Fibroblast of skin of abdomen (primary cell): ENCODE measurements at places on chromosomes 5 and 9.

- no peak for DNase-seq
These were observed 127.0 kb downstream of the ADAMTS12 start for GRCh38 chr5:33764786-33765185.

GRCh38 chr9:14511452-14511851 is 181.8 kb downstream of the ZDHHC21 start:
- no peak for DNase-seq

- no peak for DNase-seq
These were observed 13.4 kb downstream of the CFAP95 start for GRCh38 chr9:69834056-69834455.

DNA sequence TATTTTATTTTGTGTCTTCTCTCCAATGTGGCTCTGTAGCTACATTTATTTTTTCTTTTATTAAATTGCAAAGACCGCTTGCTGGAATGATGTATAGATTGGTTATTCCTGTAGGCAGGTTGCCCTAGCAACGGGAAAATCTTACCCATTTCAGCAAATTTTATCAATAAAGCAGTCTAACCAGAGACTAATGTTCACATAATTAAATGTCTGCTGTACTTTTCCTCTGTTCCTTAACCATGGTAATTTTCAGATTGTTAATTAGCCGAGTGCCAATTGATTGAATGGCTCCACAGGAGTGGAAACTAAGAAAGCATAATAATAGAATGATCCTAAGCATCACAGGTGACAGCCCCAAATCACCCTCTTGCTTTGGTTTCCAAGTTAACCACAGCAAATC is 134.8 kb downstream of the BASP1 start:
- no peak for DNase-seq

- peak; percentile 25 for DNase-seq
These were observed 2.0 kb downstream of the UBE2R2 start for GRCh38 chr9:33818847-33819500.

DNA sequence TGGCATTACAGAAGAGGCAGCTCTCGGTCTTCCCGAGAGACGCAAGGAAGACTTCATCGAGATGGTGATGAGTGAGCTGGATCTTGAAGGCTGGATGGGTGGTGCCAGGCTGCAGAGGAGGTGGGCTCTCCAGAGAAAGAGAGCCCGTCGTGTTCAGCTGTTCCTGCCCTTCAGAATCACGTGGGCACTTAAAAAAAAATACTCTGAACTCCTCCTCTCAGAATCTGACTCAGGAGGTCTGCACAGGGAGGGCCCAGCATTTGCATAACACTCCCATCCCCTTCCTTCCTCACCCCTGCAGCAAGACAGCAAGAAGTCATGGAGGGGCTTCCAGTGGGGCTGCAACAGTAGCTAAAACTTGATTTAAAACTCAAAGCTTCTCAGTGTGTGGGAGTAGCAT is 203.0 kb downstream of the ATPSCKMT start:
- DNase-seq: no peak

GRCh38 chr5:150022681-150023080 is 22.1 kb downstream of the HMGXB3 start:
- no peak for DNase-seq

DNA sequence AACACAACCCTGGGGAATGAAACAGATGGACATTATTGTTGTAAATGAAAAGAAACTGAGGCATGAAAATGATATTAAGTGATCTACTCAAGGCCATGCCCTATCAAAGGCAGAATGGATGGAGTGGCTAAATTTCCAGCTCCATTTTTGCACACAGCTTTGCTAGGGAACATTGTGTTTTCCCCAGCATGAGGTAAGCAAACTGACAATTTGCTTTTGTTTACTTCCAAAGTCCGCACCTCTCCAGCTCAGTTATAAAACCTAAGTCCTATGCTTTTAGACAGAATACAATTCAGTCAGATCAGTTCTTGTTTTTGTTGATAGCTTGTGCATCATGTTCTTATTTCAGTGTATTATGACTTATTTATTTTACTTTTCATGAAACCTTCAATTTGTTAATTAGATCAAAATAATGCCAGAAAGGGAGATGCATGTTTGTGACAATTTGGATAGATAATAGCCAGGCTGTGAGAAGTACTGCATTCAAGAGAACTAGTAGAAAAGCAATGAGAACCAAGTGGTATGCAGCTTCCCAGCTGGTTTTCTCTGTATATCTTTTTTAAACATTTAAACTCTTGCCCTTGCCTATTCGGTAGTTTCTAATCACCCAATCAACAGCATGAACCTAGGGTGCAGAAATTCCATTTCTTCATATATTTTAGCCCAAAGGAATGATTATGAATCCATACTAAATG is 380.8 kb downstream of the SPATA31D1 start:
- DNase-seq: no peak

- no peak for DNase-seq
These were observed 19.2 kb downstream of the PRRC1 start for GRCh38 chr5:127536687-127537086.

- DNase-seq: no peak
These were observed 1.7 kb downstream of the TRAF1 start for GRCh38 chr9:120924698-120925534.

DNA sequence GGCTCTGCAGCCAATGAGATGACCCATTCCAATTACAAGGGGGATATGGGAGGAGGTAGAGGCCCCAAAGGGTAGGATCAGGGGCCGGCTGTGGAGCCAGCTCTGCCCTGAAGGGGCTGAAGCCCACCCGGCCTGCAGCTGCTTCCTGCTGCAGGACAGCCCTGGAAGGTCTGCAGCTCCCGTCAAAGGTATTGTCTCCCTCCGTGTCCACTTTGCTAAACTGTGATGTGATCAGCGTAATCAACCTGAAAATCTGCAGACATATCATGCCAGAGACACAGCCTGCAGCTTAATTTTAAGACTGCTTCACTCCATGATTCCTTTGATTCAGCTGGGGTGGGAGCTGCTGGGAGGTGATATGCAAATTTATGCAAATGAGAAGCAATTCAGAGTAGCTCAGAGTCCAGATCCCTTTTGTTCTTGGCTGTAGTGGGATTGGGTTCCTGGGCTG is 90.7 kb downstream of the GADD45G start:
- DNase-seq: no peak

DNA sequence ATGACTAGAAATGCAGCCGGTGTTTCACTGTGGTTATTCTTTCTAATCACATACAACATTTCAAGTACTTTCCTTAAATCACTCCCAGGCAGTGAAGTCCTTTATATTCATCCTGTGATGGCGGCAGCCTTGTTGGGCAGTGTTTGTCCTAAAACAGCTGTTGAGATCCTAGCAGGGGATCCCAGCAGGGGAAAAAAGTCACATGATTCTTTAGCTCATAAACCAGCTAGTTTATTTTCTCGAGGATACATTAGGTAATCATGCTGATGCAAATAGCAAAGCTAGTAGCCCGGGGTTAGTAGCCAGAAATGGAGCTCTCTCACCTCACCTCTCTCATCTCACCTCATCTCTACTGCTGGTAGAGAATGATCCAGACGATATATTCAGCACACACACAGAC is 70.5 kb downstream of the FOXD1 start:
- peak; percentile 31 for DNase-seq

- DNase-seq: no peak
These were observed 47.5 kb upstream of the PLPP6 start for GRCh38 chr9:4614627-4615026.

- DNase-seq: peak; percentile 19
These were observed 95.3 kb downstream of the TTLL11 start for GRCh38 chr9:121997791-121998190.

DNA sequence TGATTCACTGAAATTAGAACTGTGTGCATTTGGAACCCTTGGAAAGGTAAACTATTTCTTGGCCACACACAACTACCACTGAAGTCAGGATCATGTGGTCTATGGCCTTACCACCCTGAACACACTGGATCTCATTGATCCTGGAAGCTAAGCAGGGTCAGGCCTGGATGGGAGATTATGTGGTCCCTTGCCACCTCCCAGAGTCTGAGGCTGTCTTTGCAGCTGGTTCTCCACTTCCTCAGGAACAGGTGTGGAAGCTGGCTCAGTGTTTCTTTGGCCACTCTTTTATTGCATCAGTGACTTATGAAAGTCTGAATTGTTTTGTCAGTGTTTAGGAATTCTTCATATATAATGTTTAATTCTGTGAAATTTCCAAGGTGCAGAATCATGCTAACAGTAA is 89.2 kb downstream of the TEK start:
- peak; percentile 36 for DNase-seq

GRCh38 chr9:125418404-125418803 is 156.8 kb downstream of the GAPVD1 start:
- DNase-seq: no peak

DNA sequence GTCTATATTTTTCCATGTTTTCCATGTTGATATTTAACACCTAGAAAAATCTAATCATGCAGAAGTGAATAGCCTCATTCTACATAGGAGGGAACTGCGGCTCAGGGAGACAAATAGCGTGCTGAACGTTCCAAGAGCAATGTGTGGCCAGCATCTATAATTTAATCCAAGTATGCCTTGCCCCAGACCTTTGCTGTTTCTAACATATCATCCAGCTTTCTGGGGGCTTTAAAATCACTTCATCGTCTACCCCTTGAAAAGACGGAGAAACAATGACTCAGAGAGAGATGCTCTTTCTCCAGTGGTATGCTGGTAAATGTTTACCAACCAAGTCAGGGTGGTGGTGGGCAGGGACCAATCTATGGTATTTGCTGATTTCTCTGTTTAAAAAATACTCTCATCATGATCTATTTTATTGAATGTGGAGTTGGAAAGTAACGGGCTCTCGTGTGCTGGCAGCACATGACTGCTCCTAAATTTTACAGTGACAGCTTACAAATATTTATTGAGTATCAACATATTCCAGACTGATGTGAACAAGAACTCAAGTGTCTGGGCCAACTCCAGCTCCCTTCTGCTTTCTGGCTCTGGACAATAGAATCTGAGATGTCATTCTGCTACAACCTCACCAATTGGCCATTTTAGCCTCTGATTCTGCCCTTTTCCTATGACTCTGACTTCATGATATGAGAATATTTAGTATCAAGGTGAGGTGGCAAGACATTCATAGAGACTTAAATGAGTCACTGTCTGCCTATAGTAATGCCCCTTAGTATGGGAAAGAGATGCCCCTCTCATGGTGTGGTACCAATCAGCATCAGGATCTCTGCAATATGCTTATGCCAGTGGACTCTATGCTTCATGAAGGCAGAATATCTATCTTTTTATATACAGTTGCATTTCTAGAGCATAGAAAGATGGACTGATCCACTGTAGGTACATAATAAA is 407.4 kb upstream of the TNC start:
- peak; percentile 11 for DNase-seq

GRCh38 chr9:94833802-94834201 is 107.3 kb downstream of the AOPEP start:
- no peak for DNase-seq

- peak; percentile 20 for DNase-seq
These were observed 35.5 kb upstream of the GRHPR start for GRCh38 chr9:37386988-37387387.

- DNase-seq: peak; percentile 34
These were observed 359.1 kb upstream of the ADAMTSL1 start for GRCh38 chr9:18114559-18115475.

- no peak for DNase-seq
These were observed 29.6 kb downstream of the NOTCH1 start for GRCh38 chr9:136516191-136516654.

- no peak for DNase-seq
These were observed 18.2 kb downstream of the RIOK2 start for GRCh38 chr5:97164846-97165245.

DNA sequence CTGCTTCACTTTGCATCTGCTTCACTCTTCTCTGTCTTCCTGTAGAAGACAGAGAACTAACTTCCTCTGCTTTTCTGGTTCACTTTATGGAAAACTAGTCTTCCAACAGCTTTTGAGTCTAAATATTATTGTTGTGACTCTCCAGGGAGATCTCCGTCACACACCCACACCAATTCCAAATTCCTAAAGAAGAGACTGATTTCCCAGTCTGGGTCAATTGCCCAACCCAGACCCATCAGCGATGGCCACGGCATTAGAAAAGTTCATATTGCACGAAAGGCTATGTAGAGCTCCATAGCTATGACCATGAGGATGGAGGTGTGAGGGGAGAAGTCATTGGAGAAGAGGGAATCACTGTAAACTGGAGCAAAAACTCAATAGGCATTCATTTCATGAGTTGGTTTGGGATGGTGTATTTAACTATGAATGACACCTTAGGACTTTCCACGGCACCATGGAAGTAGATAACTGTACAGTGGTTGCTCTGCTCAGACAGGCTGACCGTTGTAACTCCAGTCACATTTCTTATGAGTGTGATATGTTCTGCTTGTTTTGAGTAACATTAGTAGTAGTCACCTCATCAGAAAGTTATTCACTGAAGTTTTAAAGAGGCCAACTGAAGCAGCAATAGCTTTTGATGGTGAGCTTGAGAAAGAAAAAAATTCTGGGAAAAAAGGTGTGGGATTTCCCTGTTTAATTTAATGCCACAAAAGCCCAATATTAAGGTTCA is 78.1 kb upstream of the MAMDC2 start:
- DNase-seq: no peak

GRCh38 chr5:108749128-108749861 is 1.6 kb downstream of the FER start:
- no peak for DNase-seq

GRCh38 chr5:40429258-40430100 is 250.2 kb upstream of the PTGER4 start:
- DNase-seq: peak; percentile 12

DNA sequence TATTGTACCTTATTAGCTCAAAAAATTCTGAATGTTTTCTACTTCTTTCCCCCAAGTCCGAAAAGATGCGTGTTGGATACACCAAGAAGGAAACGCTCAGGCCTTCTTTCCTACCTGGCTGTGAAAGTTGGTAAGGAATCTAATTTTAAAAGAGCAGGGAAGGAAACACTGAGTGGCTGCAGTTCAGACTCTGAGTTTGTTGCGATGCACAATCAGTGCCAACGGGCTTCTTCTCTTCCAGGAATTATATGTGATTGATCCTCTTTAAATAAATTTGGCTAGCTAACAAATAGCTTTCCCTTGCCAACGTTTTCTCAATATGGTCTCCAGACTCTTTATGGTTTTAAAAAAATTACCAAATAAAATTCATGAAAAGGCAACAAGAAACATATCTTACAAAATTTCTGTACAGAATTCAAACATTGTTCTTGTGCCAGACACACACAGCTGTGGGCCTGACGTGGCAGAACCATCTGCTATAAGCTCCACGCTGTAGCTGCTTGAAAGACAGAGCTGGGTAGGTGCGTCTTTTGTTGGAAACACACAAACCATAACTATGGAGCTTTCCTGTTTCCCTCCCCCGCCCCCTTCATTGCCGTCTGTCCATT is 493.1 kb downstream of the ZNF608 start:
- DNase-seq: peak; percentile 18

GRCh38 chr5:93511445-93511844 is 69.6 kb downstream of the NR2F1-AS1 start:
- no peak for DNase-seq

GRCh38 chr9:7606591-7606990 is 193.0 kb downstream of the DMAC1 start:
- DNase-seq: peak; percentile 87
